CD4-positive, alpha-beta T cell (primary cell): ENCODE measurements at places on chromosomes 4 and X.
A peak's percentile ranks its signal among the peaks of the same experiment; 100 is the strongest.

DNA sequence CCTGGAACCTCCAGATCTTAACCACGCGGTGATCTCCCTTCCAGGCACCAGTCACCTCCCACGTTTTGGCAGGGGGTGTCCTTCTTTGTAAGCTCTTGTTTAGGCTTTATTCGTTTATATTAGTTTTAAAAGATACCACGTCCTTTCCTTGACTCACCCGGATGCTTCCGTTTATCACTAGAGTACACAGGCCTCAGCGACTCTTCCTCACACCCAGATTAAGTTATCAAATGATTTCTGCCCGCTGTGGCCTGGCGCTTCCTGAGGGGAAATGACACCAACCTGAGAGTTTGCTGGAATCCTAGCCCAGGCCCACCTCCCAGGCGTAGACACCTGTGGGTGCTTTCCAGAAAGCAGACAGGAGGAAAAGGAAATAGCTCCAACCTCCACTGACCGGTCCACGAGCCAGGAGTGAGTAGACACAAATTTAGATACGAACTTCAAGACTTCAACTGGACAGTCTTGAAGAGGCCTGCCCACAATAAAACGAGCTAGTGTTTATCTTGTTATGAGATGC lies 756 bp upstream of the ADAMTS3 start:
- no peak for DNase-seq

GRCh38 chrX:155266439-155266838 lies 2.1 kb upstream of the RAB39B start:
- DNase-seq, result no peak

DNA sequence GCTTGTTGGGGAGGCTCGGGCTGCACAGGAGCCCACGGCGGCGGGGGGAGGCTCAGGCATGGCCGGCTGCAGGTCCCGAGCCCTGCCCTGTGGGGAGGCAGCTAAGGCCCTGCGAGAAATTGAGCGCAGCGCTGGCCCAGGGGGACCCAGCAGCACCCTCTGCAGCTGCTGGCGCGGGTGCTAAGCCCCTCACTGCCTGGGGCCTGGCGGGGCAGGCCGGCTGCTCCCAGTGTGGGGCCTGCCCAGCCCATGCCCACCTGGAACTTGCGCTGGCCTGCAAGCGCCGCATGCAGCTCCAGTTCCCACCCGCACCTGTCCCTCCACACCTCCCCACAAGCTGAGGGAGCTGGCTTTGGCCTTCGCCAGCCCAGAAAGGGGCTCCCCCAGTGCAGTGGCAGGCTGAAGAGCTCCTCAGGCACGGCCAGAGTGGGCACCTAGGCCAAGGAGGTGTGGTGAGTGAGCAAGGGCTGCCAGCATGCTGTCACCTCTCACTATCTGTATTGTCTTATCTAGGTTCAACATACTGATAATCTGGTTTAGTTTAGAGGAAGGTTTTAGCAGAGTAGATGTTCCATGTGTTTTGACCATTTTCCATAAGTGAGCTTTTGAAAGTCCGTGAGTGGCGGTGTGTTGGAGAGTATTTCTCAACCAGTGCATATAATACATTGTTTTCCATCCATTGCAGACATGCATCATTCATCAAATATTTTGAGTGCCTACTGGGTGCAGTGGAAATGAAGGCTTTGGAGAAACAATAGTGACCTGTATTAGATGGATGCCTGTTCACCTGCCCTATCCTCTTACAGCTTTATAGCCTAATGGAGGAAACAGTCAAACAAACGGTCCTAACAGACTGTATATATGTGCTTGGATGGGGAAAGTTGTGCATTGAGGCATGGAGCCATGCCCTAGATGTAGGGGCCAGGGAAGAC lies 13.1 kb downstream of the PI4K2B start:
- DNase-seq, result no peak

- no peak for DNase-seq
Measured at GRCh38 chr4:74118600-74119338, 19.8 kb upstream of the CXCL2 start.

GRCh38 chr4:187499956-187500355 lies 495.6 kb upstream of the ZFP42 start:
- no peak for DNase-seq

- DNase-seq, result no peak
Measured at GRCh38 chr4:145293658-145294057, 113.3 kb upstream of the OTUD4 start.

- no peak for DNase-seq
Measured at GRCh38 chr4:123740236-123740635, 343.6 kb downstream of the SPRY1 start.

- DNase-seq, result no peak
Measured at GRCh38 chr4:6035786-6036185, 17.6 kb upstream of the C4orf50 start.

- no peak for DNase-seq
Measured at GRCh38 chr4:99927566-99927965, 18.9 kb downstream of the DNAJB14 start.

DNA sequence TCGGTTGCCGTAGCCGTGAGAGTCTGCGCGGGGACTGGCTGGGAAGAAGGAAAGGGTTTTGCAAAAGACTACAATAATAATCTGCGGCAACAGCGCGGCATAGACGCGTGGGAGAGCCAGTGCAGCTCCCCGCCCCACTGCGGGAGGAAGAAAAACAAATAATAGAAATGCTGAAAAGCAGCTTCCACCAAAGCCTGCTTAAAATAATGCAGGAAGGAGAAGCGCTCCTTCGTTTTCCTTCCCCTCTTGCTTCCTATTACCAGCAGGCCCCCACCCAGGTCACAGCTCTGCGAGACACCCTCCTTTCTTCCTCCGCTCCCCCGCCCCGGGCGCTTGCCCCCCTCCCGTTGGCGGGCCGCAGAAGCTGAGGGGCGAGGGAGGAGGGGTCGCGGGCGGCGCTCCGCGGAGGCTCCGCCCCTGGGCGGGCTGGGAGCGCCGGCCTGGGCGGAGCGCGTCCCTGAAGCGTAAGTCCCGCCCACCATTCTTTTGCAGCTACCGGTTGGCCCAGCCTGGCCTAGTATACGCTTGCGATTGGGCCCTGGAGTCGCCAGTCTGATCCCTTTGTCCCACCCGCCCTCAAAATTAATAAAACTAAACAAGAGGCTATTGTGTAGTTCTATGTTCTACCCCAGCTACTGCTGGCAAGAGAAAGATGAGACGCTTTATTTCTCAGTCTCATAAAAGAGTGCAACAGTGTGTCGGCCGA lies 636 bp upstream of the AMOT start:
- DNase-seq, result peak; percentile 73

- no peak for DNase-seq
Measured at GRCh38 chr4:153643406-153644383, 40.4 kb upstream of the TLR2 start.

DNA sequence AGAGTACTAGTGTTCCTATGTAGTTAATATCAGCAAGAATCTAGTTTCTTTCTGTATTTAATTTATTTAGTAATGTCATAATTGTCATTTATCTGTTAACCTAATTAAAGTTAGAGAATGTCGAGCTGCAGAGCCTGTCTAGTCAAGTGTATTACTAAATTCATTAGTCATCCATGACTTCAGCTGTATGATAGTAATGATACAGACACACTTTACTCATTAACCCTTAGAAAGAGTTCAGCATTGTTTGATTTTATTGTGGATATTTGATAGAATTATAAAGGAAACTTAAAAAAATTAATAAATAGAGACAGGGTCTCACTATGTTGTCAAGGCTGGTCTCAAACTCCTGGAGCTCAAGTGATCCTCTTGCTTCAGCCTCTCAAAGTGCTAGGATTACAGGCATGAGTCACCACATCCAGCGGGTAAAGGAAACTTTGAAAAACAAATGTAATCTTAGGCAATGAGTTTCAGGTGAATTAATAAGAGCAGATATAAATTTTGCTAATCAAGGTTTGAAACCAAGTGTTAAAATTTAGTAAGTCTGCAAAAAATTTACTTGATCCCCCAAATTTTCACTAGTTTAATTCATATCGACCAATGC lies 110.6 kb downstream of the ANK2 start:
- DNase-seq, result no peak

GRCh38 chrX:107025545-107025944 lies 25.5 kb upstream of the MORC4 start:
- DNase-seq, result peak; percentile 23

DNA sequence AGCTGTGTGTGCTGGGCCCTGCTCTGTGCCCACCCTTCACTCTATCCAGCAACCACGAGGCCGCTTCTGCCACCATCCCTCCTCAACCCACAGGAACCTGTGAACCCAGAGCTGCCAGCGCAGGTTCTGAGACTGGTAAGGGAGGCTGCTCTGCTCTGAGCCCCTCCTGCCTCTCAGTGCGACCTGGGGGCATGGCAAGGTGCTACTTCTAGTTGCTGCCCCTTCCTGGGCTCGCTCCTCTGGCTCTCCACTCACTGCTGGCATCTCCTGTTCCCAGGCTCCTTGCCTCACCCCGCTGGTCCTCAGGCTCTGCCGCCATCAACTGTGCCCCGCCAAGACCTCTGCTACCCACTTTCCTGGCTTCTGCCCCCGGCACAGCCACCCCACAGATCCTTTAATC lies 39.3 kb downstream of the RNF212 start:
- no peak for DNase-seq

- DNase-seq, result no peak
Measured at GRCh38 chr4:181507180-181507835, 735.9 kb upstream of the TENM3 start.

DNA sequence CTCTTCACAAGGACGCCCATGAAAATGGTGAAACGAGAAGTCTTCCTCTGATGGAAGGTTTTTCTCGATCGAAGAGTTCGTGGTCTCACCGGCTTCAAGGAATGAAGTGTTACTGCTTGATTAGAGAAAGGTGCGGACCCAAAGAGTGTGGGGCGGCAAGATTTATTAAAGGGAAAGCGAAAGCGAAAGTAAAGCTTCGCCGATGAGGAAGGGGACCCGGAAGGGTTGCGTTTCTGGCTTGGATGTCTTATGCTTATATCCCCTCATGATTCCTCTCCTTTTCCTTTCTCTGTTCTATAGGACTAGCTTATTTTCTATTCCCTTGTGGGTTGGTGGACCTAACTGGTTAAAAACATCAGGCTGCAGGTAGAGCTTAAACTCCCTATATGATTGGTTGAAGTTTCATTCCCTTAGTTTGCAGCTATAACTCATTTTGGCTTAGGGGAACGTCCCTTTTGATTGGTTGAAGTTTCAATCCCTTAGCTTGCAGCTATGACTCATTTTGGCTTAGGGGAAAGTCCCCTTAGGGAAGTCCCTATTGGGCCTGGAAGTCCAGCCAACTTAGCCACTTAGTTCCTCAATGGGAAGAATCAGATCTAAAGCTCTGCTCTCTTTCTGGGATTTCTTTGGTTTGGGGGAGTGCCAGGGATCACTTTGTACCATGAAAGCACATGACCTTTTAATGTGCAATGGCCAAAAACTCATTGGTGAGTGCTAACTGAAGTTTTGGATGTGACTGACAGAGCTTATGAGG lies 1025.0 kb upstream of the PCDH10 start:
- DNase-seq, result no peak

GRCh38 chr4:58507079-58507478 lies 1396.9 kb upstream of the IGFBP7 start:
- no peak for DNase-seq

- DNase-seq, result no peak
Measured at GRCh38 chr4:16351161-16351560, 124.9 kb upstream of the TAPT1 start.

- DNase-seq, result no peak
Measured at GRCh38 chr4:15420642-15421041, 7.2 kb upstream of the C1QTNF7 start.

DNA sequence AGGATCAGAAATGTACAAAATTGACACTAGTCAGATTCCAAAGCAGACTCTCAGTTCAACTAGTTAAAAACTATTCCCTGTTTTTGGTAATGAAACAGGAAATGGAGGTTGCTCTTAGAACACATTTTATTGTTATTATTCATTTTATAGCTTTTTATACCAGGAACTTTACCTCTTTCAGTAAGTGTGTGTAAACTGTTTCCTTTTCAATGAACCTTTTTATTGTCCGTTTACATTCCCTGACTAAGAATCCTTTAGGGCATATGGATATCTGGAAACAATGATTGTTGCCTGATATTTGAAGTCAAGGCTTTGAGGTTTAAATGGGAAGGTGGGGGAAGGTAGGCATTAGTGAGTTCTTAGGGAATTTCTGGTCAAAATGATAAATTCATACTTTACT lies 1511.4 kb downstream of the ADGRL3 start:
- no peak for DNase-seq

DNA sequence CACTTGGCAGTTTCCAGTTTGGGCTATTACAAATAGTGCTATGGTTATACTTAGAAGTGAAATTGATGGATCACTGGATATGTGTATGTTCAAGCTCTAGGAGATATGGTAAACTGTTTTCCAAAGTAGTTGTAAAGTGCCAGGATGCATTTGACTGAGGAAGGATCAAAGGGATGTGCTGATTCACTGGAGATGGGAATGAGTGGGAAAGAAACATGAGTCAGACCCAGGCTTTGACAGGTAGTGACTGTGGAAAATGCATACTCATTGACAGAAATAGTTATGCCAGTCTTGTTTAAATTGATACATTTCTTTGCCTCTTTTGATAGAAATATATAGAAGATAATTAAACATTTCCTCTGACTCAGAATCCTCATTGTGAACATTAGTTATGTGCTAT lies 77.9 kb downstream of the CEP135 start:
- DNase-seq, result no peak

- DNase-seq, result no peak
Measured at GRCh38 chr4:151674804-151675391, 85.9 kb downstream of the GATB start.

GRCh38 chr4:153523941-153524386 lies 57.8 kb downstream of the TMEM131L start:
- DNase-seq, result no peak

DNA sequence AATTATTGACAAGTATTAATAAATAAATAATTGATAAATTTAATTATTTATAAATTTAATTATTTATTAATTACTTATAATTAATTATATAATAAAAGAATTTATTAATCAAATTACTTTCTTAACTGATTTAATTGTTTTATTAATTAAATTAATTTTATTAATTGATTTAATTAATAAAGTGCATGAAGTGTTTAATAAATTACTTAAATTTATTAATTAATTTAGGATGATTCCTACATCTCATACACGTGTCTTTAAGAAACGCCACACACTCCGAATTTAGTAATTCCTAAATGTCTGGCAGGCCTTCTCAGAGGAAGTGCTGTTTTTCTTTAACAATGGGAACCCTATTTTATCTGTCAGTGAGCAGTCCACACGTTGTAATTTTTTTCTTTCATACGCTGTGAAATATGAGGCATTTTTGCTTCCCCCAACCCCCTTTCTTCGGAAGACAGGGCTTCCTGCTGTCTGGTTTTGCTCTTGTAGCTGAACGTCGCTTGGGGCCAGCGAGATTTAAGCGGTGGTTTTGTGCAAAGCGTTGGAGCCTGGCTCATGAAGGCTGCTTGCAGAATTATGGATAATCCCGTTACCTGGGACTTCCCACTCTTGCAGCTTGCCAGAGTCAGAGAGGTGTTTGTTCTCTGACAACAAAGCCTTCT lies 46.8 kb downstream of the CRLF2 start:
- peak; percentile 8 for DNase-seq
